Non-pigmented ciliary epithelial cell (primary cell): ENCODE measurements at places on chromosomes 7 and 10.

DNA sequence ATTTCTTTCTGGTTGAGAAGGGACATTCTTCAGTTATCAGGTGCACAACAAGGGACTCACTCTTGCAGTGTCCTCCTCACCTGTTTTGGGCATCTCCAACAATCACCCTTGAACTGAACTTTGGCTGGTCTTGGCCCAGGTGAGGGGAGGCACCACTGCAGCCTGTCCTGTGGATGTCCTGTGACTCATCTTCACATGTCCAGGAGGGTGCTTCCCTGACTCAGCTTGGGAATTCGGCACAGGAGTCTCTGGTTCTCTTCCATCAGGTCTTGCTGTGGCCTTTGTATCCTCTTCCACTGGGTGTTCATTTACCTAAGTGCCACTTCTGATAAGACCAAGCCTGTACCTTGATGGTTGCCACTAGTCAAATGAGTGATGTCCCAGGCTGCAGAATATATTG lies 196.7 kb upstream of the MKI67 start:
- DNase-seq = no peak

- DNase-seq = no peak
Measured at GRCh38 chr7:81206667-81207360, 288.0 kb upstream of the SEMA3C start.

GRCh38 chr10:80413271-80413996 lies 5.1 kb downstream of the PRXL2A start:
- DNase-seq = peak; percentile 22

DNA sequence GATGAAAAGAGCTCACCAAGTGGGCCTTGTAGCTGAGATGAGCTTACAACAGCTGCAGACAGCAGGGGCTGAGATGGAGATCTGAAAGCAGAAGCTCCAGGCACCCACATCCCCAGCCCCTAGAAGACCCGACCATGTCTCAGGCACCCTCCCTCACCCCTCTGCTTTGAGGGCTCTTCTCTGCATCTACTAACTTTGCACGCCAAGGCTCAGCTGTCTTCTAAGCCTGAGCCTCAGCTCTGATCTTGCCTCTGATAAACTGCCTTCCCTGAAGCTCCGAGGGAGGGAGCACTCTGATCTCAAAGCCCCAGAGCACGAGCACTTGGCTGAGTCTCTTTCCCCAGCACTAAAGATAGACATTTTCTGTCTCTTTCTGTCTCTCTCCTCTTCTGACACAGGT lies 42.0 kb downstream of the ANXA8 start:
- DNase-seq = no peak

- DNase-seq = no peak
Measured at GRCh38 chr10:104056619-104057273, 28.9 kb downstream of the COL17A1 start.
